ENCODE measurements at places on chromosomes 13 and 19. TPM values are rescaled to one million over a fixed set of nuclear protein-coding genes. Genes with fewer than 3 reads are reported as not detected.

The ZNF836 gene
- polyA plus RNA-seq = 3.3 TPM

GRCh38 chr13:44762911-44763310, 186.8 kb upstream of the TSC22D1 start:
- H3K4me3 ChIP-seq = no peak overlapping the region
- H3K4me1 ChIP-seq = peaks cover 54% of the 10 kb centered on the region
- no peaks in the 10 kb centered on the region for H3K27me3 ChIP-seq
- no peak overlapping the region for H3K27ac ChIP-seq
- no peaks in the 10 kb centered on the region for H3K36me3 ChIP-seq

DNA sequence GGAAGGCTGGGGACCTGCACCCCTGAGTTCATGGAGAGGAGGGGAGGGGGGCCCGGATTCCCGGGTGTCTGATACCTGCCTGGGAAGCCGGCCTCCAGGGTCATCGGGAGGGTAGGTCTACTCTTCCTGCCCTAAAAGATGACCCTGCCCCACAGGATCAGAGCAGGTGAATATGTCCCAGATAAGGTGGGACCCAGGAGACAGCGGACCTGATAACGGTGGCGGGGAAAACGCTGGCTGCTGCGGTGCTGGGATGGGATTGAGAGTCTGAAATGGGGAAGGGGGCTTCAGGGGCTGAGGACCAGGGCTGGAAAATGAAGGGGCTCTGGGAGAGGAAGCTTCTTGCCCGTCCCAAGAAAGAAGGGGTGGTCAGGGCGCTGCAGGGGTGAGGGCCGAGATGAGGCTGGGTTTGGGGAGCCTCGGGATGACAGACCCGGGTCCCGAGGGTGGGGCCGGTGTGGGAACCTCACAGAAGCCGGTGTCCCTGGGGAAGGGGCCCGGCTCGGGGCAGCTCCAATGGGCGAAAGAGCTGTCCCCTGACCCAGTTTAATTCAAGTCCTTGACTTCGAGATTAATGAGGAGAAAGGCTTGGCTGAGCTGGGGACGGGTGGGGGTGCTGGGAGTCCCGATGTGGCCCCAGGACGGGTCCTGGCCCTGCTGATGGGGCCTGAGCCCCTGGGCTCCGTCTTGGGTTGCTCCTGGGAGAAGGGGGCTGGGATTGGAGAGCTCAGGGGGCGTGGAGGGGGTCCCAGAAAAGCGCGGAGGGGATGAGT, 823 bp downstream of the TTYH1 start:
- no peak for DNase-seq
- no peak overlapping the region for H3K4me3 ChIP-seq
- no peaks in the 10 kb centered on the region for H3K4me1 ChIP-seq

- peak overlapping the region; percentile 48 for H3K27ac ChIP-seq
- H3K4me3 ChIP-seq = no peak overlapping the region
- no peaks in the 10 kb centered on the region for H3K36me3 ChIP-seq
- DNase-seq = peak; percentile 56
Measured at GRCh38 chr19:57334191-57334590, 13.9 kb downstream of the ZNF543 start.

Measured in keratinocyte (primary cell).